T-helper 2 cell (primary cell): ENCODE measurements at places on chromosomes 6 and 20.

DNA sequence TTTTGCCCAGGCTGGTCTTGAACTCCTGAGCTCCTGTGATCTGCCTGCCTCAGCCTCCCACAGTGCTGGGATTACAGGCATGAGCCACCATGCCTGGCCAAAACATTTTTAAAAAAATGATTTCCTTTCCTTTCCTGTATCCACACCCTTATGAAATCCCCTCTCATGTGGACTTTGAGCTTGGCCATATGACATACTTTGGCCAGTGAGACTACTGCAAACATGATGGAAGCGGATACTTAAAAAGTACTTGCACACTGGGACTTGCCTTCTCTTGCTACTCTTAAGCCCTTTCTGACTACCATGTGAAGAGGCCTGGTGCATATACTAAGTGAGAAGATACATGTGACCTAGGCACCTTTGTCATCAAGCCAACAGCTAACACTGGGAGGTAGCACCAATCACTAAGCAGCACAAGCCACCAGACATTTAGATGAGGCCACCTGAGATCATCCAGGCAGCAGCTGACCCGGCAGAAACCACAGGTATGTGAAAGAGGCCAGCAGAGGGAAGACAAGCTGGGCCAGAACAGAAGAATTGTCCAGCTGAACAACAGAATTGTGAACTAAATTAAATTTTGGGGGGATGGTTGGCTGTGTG, 78.5 kb upstream of the HDAC2 start:
- no peak for DNase-seq

GRCh38 chr6:24916496-24916895, 19.3 kb downstream of the RIPOR2 start:
- DNase-seq = no peak

- DNase-seq = no peak
These were observed 22.7 kb upstream of the MOCS1 start for GRCh38 chr6:39956936-39957335.

GRCh38 chr6:27810768-27811450, 101.3 kb downstream of the OR2B2 start:
- DNase-seq = peak; percentile 69
